ENCODE measurements at places on chromosomes 16 and 17. TPM values are rescaled to one million over a fixed set of nuclear protein-coding genes. Genes with fewer than 3 reads are reported as not detected.

Gene FBXL16
- total RNA-seq, result 0.29 TPM

Gene TBC1D3H
- total RNA-seq, result not detected

Gene EVPLL
- total RNA-seq, result 0.52 TPM

Gene KIF18B
- total RNA-seq, result 12.2 TPM

Gene TPSG1
- total RNA-seq, result 0.31 TPM

Gene KCTD11
- 6.2 TPM for total RNA-seq

Gene PRR29
- total RNA-seq, result not detected

Gene AATK
- total RNA-seq, result 71.3 TPM

Gene KRT28
- not detected for total RNA-seq

Gene SMIM36
- 0.29 TPM for total RNA-seq

Gene MEIOC
- not detected for total RNA-seq

Gene SLC5A10
- total RNA-seq, result not detected

Gene AGRP
- not detected for total RNA-seq

Gene KRTAP9-8
- total RNA-seq, result not detected

Gene TMEM92
- 17.8 TPM for total RNA-seq

Gene KRTAP2-1
- total RNA-seq, result not detected

Gene ZNF205
- 26.7 TPM for total RNA-seq

Gene CMTM2
- total RNA-seq, result not detected

Gene CYB5B
- total RNA-seq, result 60.2 TPM

Gene RNU2-1
- total RNA-seq, result not detected

Gene NPIPB9
- total RNA-seq, result not detected

Gene CHD9NB
- total RNA-seq, result 4.1 TPM

Gene ANKRD13B
- total RNA-seq, result 26.6 TPM

Gene SRL
- total RNA-seq, result not detected

Gene AARS1
- 79.2 TPM for total RNA-seq

Gene SAP30BP
- total RNA-seq, result 53.8 TPM

Gene ZNF668
- total RNA-seq, result 21.6 TPM

Gene TSNAXIP1
- 1.1 TPM for total RNA-seq

Gene C1QTNF1
- 7.5 TPM for total RNA-seq

Gene KCTD2
- total RNA-seq, result 9.2 TPM

Gene TLCD2
- total RNA-seq, result 0.97 TPM

Gene IL17C
- total RNA-seq, result not detected

Gene ZNF785
- 7.7 TPM for total RNA-seq

Gene SRCIN1
- total RNA-seq, result 4.9 TPM

Gene QPRT
- 42.5 TPM for total RNA-seq

Gene COX6A2
- total RNA-seq, result not detected

Gene ADCY9
- 1.8 TPM for total RNA-seq

Gene OSBPL7
- 18.7 TPM for total RNA-seq

Gene TAT
- total RNA-seq, result not detected

Gene MYH8
- total RNA-seq, result not detected

Gene HCRT
- total RNA-seq, result not detected

Gene ABCA8
- total RNA-seq, result not detected

Gene CA7
- not detected for total RNA-seq

Gene SPAG5
- 62.5 TPM for total RNA-seq

Gene DOC2A
- total RNA-seq, result not detected

Gene EMP2
- 41.7 TPM for total RNA-seq
